ENCODE measurements at places on chromosomes 1 and 21.

DNA sequence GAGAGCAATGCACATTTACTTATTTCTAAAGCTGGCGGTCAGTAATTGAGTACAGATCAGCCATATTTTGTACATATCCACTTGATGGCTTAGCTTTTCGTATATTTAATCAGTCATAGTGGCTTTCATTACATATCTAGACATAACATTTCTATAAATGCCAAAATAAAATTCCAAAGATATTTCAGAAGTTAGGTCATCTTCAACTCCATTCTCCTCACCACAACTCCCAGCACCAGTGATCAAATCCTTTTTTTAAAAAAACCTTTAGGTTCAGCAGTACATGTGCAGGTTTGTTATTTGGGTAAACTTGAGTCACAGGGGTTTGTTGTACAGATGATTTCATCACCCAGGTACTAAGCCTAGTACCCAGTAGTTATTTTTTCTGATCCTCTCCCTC is 53.9 kb upstream of the GNG4 start:
- no peak for DNase-seq

GRCh38 chr1:200248541-200248940 is 161.3 kb downstream of the ZNF281 start:
- no peak for DNase-seq

GRCh38 chr1:229109320-229109761 is 161.6 kb upstream of the RAB4A start:
- DNase-seq, result no peak

DNA sequence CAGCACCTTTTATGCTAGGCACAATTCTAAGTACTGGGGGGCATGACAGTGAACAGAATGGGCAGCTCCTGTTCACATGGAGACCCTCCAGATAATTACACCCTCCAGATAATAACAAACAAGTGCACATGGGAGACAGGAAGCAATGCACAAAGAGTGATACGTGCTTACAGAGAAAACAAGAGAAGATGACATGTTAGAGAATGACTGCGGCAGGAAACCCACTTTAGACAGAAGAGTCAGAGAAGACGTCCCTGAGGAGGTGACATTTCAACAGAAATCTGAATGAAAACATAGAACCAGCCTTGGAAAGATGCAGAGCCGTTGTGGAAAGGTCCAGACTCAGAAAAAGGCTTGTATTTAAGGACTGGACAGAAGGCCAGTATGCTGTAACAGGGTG is 54.7 kb upstream of the ARTN start:
- no peak for DNase-seq

GRCh38 chr1:14015917-14016316 is 315.9 kb downstream of the PRDM2 start:
- DNase-seq, result no peak

DNA sequence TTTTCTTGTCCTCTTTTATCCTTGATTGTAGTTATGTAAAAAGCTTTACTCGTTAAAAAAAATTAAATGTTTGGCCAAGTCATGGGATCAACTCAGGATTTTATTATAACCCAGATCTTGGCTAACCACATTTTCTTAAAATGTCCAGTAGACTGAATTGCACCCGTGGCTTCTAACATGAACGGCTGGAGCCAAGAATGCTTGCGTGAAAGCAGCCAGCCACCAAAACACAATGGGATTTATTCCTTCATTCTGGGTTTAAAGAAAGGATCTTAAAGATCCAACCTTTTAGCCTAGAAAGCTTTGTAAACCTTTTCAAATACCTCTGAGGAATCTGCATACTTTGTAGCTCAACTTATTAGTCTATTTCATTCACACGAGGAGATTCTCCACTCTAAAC is 404.4 kb downstream of the USP25 start:
- no peak for DNase-seq

- no peak for DNase-seq
These were observed 123.4 kb upstream of the SNX7 start for GRCh38 chr1:98538106-98538505.

DNA sequence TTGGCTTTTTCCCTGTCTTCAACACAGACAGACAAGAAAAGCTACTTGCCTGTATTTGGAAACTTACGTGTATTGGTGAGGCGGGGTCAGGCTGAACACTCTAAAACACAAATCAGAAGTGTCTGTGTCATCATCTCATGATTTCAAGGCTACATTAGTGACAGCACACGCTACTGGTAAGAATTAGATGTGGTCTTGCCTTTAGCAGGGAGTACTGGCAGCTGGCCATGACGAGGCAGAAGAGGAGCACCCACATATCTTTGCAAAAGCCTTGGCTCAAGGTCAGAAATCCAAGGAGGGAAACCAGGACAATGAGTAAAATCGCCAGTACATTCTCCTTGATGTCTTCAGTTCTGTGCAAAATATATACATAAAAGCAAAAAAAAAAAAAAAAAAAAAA is 77.7 kb downstream of the PCNX2 start:
- no peak for DNase-seq

- no peak for DNase-seq
These were observed 357.1 kb downstream of the DISC1 start for GRCh38 chr1:231983588-231984193.

- no peak for DNase-seq
These were observed 127.1 kb downstream of the MAST2 start for GRCh38 chr1:45930258-45931150.

DNA sequence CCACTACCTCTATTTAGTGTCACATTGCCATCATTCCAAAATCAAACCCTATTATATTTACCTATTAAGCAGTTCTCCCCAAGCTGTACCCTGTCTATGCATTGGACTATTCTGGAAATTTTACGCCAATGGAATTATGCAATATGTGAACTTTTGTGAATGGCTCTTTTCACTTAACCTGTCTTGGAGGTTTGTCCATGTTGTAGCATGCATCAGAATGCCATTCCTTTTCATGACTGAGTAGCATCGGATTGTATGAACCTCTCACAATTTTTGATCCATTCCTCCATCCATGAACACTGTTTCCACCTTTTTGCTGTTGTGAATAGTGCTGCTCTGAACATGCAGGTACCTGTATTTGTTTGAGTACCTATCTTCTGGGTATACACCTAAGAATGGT is 33.7 kb downstream of the FAM163A start:
- DNase-seq, result no peak

DNA sequence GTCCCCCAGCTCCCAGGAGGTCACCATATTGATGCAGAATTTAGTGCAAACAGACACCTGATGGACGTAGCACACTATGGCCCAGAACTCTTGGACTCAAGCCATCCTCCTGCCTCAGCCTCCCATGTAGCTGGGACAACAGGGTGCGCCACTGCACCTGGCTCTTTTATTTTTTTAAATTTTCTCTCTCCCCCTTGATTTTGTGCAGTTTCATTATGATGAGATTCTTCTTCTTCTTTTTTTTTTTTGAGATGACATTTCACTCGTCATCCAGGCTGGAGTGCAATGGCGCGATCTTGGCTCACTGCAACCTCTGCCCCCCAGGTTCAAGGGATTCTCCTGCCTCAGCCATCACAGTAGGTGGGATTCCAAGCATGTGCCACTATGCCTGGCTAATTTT is 63.8 kb downstream of the RPS6KA1 start:
- DNase-seq, result no peak

DNA sequence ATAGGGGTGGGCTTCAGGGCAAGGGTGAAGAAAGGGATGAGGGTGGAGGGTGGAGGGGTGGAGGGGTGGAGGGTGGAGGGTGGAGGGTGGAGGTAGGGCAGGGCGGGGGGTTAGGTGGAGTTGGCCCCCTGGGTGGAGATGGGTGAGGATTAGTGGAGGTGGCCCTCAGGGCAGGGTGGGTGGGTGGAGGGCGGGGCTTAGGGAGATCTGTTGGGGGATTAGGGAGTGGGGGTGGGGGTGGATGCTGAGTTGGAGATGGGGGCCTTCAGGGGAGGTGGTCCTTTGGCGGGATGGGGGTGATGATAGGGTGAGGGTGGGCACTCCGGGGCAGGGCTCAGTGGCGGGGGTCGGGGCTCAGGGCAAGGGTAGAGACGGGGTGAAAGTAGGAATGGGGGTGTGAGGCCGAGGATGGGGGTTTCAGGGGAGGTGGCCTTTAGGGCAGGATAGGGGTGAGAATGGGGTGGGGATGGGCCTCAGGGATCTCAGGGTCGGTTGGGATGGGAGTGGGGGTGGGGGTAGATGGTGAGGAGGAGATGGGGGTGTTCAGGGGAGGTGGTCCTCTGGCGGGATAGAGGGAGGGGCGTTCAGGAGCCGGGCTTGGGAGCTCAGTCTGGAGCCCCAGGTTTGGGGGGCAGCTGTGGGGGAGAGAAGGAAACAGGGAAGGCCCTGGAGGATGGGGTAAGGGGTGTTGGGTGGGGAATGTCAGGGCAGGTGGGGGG is 800 bp upstream of the DNMT3L start:
- DNase-seq, result no peak

DNA sequence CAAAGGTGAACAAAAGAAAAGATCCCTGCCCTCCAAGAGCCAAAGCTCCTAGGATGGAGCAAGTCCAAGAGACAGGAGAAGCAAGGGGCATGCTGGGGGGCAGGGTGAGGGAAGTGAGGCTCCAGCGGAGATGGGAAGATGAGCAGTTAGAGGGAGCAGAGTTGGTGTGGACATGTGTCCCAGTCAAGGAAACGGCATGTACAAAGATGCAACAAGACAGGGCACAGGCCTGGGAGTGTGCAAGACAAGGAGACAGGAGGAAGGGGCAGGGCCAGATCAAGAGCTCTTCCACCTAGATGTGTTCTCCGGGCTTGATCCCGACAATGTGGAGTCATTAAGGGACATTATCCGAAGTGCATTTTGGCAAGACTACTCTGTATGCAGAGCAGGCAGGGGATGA is 82.1 kb downstream of the CAPZB start:
- DNase-seq, result no peak

GRCh38 chr1:65229754-65230339 is 79.5 kb upstream of the DNAJC6 start:
- no peak for DNase-seq

- DNase-seq, result peak; percentile 99
These were observed 16.4 kb downstream of the ARHGEF2 start for GRCh38 chr1:155961937-155962336.

GRCh38 chr1:168792592-168793125 is 63.7 kb upstream of the DPT start:
- DNase-seq, result no peak

- peak; percentile 28 for DNase-seq
These were observed 898 bp upstream of the TMEM200B start for GRCh38 chr1:29124366-29125236.

DNA sequence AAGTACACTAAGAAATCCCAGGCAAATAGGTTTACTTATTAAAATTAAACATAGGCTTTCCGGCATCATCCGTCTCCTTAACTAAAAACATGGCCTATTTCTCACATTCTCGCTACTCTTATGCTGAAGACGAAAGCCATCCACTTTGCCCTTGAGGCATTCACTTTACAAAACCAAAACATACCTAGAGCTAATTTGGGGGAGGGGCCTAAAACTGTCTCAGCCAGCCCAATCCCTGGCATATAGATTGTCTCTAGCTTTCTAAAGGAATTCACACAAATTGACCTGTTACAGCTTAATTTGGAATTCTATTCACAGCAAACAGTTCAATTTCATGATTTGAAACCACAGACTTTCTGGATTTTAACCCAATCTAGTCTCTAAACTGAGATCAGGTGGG is 34.8 kb downstream of the SLC35D1 start:
- no peak for DNase-seq

- no peak for DNase-seq
These were observed 126.6 kb upstream of the BEND5 start for GRCh38 chr1:48903291-48903690.

GRCh38 chr1:101241485-101242225 is 4.8 kb downstream of the S1PR1 start:
- no peak for DNase-seq

DNA sequence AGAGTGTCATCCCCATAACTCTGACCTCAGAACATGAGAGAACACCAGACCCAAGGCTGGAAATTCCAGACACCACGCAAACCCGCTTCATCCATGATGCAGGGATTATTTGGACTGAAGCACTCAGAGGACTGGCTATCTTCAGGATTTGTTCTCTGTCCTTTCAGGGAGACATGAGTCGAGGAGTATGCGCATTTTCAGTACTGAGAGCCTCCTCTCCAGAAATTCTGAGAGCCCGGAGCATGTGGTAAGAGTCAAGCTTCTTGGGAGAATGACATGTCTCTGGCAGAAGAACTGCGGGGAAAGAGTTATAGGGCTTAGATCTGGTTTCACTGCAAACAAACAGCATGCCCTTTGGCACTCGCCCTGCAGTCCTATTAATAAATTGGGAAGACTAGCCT is 6.9 kb downstream of the LAX1 start:
- no peak for DNase-seq

DNA sequence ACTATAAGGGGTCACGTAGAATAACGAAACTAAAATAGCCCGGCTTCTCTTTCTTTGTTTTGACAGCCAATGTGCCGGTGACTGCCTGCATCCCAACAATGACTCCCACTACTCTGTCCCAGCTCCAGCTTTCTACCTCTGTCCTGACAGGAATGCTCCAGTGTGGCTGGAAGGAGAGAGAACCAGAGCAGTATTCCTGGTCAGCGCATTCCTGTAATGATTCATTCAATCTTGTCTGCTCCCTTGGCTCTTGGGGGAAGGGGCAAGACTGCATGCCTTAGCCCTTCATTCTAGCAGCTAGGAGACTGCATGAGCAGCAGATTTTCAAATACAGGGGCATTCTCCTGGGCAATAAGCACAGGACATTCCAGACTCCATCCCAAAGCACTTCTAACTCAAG is 132.1 kb upstream of the PRMT6 start:
- DNase-seq, result peak; percentile 7

GRCh38 chr1:163472651-163473248 is 151.0 kb downstream of the NUF2 start:
- DNase-seq, result no peak

DNA sequence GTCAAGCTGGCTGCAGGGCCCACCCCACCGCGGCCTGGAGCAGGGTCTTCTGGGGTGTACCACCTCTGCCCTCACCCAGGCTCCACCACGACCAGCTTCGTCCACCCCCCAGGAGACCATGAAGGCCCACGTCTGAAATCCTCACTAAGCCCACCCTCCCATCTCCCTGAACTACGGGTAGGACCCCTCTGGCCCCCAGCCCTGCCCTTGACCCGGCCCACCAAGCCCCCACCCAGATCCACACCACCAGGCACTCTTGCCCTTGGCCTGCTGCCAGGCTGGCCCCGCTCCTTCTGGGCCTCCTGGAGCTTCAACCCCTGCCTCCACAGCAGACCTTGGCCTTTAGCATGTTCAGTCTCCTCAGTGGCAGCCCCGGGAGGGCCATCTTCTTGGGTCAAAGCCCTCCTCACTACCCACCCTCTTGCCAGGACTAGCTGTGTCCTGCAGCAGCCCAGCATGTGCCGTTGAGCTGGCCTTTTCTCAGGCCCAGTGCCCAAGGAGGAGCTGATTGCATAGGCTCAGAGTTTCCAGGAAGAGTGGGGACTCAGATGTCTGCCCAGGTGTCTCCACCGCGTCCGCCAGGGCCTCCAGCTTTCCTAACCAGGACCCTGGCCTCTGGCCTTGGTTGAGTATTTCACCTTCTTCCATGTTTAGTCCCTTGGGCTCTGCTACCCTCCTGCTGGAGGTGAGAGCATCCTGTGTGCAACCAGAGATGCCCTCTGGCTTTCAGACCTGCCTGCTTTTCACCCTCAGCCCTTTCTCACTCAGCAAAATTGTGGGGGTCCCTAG is 17.7 kb upstream of the SAMD11 start:
- no peak for DNase-seq

GRCh38 chr1:89822999-89823628 is 2.3 kb downstream of the LRRC8D start:
- peak; percentile 44 for DNase-seq

GRCh38 chr21:41419921-41420862 is 5.8 kb upstream of the MX1 start:
- DNase-seq, result peak; percentile 52

Data from NCI-H460 (cell line).